ENCODE measurements at places on chromosomes 2 and 18. TPM values are rescaled to one million over a fixed set of nuclear protein-coding genes. Genes with fewer than 3 reads are reported as not detected.

DNA sequence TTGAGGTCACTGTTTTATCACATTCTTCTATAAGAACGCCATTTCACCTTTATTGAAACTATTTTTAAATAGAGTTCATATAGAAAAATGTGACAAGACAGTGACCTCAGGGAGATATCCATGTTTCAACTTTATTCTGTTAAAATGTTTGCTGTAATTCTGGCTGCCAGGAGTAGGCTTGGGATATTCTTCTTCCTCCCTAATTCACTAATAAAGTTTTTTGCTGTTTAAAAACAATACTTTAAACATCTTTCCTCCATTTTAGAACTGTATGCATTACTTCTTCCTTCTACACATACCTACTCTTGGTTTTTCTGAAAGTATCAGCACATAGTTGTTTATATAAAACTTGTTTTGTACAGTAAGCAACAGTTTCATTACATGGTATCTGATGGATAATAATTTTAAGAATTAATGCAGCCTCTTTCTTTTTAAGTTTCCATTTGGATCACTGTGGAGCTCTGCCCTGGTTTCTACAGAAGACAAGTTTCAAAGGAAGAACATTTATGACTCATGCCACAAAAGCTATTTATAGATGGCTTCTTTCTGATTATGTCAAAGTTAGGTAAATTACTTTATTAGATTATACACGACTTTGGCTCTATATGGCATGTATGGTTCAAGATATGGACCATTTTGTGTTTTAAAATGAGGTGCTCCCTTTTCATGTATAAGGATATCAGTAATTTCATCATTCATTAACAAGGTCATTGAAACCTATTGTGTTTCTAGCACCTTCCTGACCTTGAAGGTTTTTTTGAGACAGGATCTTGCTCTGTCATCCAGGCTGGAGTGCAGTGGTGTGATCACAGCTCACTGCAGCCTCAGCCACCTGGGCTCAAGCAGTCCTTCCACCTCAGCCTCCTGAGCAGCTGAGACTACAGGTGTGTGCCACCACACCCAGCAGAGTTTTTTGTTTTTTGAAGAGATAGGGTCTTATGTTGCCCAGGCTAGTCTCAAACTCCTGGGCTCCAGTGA is 7.2 kb downstream of the CPSF3 start:
- H3K27me3 ChIP-seq, result no peaks in the 10 kb centered on the region
- no peak overlapping the region for H3K27ac ChIP-seq
- H3K36me3 ChIP-seq, result peaks cover 54% of the 10 kb centered on the region

DNA sequence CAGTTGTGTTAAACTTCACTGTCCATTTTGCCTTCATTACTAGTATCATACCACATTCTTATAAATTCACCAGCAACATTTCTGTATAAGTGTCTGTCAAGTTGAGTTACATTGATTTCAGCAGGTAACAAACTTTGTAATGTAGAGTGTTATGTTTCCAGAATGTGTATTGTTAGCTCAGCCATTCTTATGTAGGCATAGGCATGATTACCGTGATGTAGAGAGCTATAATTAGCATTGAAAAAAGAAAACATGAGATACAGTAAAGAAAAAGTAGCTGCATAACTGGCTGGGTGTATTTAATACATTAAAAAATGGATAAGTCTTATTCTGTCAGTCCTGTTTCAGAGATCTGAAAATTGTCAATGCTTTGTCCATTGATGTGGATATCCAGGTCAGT is 8.5 kb downstream of the KCNJ13 start:
- peaks cover 9% of the 10 kb centered on the region for H3K4me1 ChIP-seq
- no peaks in the 10 kb centered on the region for H3K27me3 ChIP-seq
- peaks cover 56% of the 10 kb centered on the region for H3K36me3 ChIP-seq
- DNase-seq, result no peak

DNA sequence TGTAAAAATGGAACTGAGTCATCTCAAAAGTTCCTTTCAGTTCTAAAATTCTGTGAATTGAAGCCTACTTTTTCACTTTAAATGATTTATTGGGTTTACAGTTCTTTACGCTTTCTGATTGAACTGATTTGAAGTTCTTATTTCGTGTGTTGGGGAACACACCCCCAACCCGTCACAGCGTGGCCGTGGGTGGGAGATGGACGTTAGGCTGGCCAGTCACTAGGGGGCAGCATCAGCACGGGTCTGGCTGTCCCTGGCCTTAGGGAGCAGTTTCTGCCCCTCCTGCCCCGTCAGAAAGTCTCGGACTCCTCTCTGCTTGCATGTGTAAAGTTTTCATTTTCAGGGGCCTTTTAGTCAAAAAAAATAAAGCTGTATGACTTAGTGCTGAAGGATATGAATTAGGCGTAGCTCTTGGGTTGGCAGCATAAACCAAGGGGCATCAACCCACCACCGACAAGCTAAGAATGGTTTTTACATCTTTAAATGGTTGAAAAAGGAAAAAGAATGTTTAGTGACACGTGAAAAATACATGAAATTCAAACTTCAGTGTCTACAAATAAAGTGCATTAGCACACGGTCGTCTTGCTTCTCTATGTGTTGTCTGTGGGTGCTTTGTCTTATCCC is 63.4 kb downstream of the ZCCHC2 start:
- peak overlapping the region; percentile 12 for H3K4me3 ChIP-seq
- DNase-seq, result peak; percentile 46
- H3K27me3 ChIP-seq, result no peaks in the 10 kb centered on the region
- H3K36me3 ChIP-seq, result no peaks in the 10 kb centered on the region
- peaks cover 28% of the 10 kb centered on the region for H3K4me1 ChIP-seq

GRCh38 chr2:44335806-44336538 is 25.3 kb downstream of the PREPL start:
- H3K27me3 ChIP-seq, result no peaks in the 10 kb centered on the region
- H3K27ac ChIP-seq, result no peak overlapping the region
- no peak for DNase-seq

- peak overlapping the region; percentile 16 for H3K4me3 ChIP-seq
- peaks cover 14% of the 10 kb centered on the region for H3K4me1 ChIP-seq
- no peak for DNase-seq
- no peaks in the 10 kb centered on the region for H3K36me3 ChIP-seq
Measured at GRCh38 chr2:227164763-227165291, 403 bp downstream of the COL4A3 start.

GRCh38 chr18:68181956-68182355 is 533.0 kb downstream of the TMX3 start:
- no peaks in the 10 kb centered on the region for H3K36me3 ChIP-seq
- H3K27me3 ChIP-seq, result no peaks in the 10 kb centered on the region
- no peak overlapping the region for H3K4me3 ChIP-seq
- no peak overlapping the region for H3K27ac ChIP-seq
- no peaks in the 10 kb centered on the region for H3K4me1 ChIP-seq
- DNase-seq, result no peak

- H3K4me1 ChIP-seq, result no peaks in the 10 kb centered on the region
- no peak for DNase-seq
- H3K36me3 ChIP-seq, result peaks cover 56% of the 10 kb centered on the region
- no peak overlapping the region for H3K27ac ChIP-seq
Measured at GRCh38 chr18:31863103-31863502, 79.8 kb downstream of the TRAPPC8 start.

DNA sequence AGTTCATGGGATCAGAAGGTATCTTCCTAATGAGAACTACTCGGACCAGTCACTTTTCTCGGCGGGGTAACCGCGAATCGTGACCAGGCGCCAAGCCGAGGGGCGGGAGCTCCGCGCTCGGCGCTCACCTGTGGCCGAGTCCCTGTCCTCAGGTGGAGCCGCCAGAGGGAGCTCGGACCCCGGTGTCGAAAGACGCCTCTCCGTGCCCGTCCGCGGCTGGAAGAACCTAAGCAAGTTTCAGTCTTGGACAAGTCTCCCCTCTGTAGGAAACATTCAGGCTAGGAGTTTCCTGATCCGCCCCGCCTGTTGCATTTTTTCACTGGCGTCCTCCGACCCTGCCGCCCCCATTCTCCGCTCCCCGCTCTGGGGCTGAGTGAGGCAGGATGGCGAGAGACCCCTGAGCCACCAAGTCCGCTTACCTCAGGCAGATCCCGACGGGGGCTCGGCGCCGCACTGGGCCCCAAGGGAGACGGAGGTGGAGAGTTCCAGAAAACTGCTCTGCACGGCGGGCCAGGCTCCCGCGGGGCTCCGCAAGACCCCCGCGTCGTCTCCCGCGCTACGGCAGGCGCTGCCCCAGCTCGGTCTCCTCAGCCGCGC is 480 bp downstream of the DSEL start:
- H3K4me3 ChIP-seq, result peak overlapping the region; percentile 77
- DNase-seq, result peak; percentile 58
- peaks cover 18% of the 10 kb centered on the region for H3K4me1 ChIP-seq
- H3K36me3 ChIP-seq, result no peaks in the 10 kb centered on the region

DNA sequence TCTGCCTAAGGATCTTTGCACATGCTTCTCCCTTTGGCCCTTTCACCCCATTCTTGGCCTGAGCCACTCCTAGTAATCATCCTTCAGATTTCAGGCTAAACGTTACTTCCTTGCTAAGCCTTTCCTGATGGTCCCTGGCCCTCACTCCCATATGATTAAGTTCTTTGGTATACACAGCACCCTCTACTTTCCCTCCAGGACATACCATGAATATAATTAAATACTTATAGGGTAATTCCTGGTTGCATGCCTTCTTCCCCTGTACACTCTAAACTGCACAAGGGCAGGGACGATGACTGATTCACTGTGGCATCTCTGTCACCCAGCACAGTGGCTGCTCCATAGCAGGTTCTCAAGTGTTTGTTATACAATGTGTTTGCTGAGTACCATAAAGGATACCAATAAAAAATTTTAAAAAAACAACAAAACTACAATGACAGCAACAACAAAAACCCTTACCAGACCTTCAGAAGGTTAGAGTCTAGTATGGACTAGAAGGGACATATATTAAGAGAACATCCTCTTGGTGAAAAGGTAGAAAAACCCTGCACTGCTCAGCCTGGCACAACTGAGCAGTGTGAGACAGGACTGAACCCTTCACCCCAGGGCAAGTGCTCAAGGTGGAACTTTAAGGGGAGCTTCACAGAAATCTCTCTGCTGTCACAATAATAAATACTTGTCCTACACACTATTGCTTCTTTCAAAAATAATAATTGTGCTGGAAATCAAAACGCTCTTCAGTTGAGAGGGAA is 76.2 kb downstream of the AAK1 start:
- peaks cover 76% of the 10 kb centered on the region for H3K4me1 ChIP-seq
- DNase-seq, result no peak
- H3K4me3 ChIP-seq, result no peak overlapping the region
- H3K36me3 ChIP-seq, result peaks cover 18% of the 10 kb centered on the region

GRCh38 chr2:46325182-46325928 is 28.1 kb downstream of the EPAS1 start:
- DNase-seq, result no peak
- H3K4me1 ChIP-seq, result no peaks in the 10 kb centered on the region
- no peaks in the 10 kb centered on the region for H3K27me3 ChIP-seq
- no peaks in the 10 kb centered on the region for H3K36me3 ChIP-seq
- no peak overlapping the region for H3K27ac ChIP-seq
- no peak overlapping the region for H3K4me3 ChIP-seq

DNA sequence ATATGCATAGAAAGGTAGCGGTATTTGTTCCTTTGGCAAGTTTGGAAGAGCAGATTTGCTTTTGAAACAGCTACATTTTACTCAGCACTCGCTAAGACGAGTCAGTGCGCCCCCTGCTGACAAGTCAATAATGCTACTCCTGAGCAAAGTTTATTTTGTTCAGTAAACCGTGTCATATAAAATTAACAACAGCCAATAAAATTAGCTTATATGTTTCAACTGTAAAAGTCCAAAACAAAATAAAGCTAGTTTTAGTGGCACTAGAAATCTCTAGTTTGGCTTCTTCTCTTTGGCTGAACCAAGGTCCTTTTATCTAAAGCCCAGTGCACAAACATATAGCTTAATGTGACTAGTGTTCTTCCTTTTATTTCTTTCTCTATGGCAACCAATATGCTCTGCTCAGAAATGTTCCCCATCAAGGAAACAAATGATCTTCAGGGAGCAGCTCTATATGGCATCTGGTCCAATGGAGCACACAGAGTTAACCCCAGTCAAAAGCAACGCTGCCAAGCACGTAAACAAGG is 4.2 kb upstream of the POU3F3 start:
- peaks cover 36% of the 10 kb centered on the region for H3K4me1 ChIP-seq
- no peak for DNase-seq
- H3K4me3 ChIP-seq, result no peak overlapping the region
- no peak overlapping the region for H3K27ac ChIP-seq

The CWC22 gene
- 12.0 TPM for total RNA-seq

The CFC1 gene
- not detected for total RNA-seq

The TFPI gene
- total RNA-seq, result not detected

The TNFAIP6 gene
- total RNA-seq, result not detected

The THSD7B gene
- not detected for total RNA-seq

The GKN2 gene
- total RNA-seq, result not detected

The MEP1B gene
- total RNA-seq, result not detected

Data from CD4-positive, alpha-beta T cell (primary cell).